Aorta (tissue), 5 donors: ENCODE measurements at places on chromosomes 11 and 22.

- DNase-seq, result no peak
These were observed 40.1 kb downstream of the BID start for GRCh38 chr22:17734187-17734586.

DNA sequence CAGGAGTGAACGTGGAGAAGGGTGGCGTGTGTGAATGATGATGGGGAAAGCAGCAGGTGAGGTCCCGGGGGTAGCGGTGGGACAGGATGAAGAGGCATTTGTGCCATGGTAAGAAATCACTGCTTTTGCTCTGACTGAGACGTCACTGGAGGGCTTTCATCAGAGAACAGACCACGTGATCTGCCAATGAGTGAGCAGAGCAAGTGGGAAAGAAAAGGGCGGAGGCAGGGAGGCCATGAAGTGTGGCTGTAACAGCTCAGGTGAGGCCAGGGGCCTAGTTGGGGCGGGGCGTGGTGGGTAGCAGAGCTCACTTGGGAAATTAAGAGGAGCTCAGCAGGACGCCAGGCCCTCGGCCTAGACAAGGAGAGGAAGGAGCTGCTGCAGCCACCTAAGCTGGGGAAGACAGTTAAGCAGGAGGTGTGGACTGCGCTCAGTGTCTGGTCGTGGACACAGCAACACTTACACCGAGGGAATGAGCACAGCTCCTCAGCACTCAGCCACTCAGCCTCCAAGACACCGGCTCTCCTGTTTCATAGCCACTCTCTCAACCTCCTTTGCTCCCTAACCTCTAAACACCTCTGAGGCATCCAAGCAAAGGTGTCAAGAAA is 14.1 kb upstream of the TMEM121B start:
- DNase-seq, result no peak

DNA sequence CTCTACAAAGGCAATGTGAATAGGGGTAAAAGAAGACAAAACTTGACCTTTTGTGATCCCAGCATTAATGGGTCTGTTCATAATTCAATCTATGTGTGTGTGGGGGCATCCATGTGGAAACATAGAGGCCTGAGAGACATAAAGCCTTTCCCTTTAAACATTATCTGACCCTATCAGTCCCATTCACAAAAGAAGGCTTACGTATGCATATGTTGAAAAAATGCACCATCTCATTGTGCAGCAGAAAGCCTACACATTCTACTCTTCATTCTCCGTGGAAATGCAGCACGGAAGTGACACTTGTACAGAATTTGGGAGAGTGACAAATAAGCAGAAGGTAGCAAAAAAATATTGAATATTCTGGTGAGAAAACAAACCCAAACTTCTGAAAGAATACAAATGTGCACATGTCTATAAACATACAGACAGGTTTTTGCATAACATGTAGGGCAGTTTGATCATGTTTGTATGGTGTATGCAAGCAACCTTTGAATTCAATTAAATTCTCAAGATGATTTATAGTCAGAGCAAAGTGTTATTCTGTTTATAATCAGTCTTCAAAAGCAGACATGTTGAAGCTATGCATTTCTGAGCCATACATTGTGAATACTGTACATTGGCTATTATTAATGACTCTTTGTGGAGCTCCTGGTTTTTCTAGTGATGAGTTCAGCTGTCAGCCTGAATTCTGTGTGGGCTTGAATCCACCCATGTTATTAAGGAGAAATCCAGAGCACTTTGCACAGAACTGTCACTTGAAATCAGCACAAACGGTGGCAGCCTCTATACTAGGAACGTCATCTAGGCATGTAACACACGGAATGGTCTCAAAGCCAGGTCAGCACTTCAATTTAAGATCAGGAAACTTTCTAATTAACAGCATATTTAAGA is 236.8 kb downstream of the DCDC1 start:
- DNase-seq, result no peak

DNA sequence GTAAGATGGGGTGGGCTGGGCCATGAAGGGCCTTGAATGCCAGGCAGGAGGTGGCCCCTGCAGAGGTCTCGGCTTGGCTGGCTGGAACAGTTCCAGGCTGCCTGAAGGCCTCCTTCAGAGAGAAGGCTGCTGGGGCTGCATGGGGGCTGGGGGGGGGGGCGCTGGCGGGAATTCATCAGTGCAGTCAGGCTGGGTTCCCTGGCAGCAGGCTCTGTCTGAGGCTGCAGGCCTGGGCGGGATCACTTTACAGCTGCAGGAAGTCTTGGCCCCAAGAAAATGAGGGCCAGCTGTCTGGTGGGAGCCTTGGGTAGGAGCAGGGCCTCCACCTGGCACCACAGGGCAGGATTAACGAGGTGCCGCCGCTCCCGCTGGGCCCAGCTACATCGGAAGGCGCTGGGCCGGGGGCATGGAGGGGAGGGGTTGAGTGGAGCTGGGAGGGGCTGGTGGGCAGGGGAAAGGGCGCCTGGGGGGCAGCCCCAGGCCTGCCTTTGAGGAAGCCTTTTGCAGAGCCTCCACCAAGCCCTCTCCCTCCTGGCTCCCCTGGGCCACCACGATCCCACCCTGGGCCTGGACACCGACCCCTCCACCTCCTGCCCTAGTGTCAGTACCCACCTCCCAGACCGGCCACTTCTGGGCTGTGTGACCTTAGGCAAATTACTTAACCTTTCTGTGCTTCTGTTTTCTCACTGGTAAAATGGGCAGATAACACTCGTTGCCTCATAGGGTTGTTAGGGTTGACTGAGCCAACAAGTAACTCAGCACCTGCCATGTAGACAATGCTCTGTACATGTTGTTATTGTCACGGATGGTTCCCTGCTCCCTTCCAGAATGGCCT is 31.0 kb upstream of the HMOX1 start:
- DNase-seq, result peak; percentile 74

DNA sequence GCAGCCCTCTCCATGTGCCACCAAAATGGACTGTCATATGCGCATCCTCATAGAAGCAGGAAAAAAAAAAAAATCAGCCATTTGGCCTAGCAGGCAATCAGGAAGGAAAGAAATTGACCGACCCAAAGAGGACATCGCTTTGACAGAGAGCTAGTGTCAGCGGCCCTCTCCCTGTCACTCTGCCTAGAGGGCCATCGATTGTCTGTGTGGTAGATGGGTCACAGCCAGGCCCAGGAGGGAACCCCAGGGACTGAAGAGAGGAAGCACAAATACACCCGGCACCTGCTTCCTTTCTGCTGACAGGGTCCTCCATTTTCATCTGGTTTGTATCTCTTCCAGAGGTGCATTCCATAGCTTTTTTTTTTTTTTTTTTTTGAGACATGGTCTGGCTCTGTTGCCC is 21.8 kb downstream of the VPS37C start:
- peak; percentile 53 for DNase-seq

- DNase-seq, result no peak
These were observed 19.5 kb upstream of the TCF20 start for GRCh38 chr22:42289671-42290541.
